ENCODE measurements at places on chromosomes 12 and 14.
A peak's percentile ranks its signal among the peaks of the same experiment; 100 is the strongest.

GRCh38 chr12:101880769-101881168 is 3.4 kb downstream of the DRAM1 start:
- no peak for DNase-seq

- DNase-seq, result no peak
These were observed 2.6 kb downstream of the ITGA7 start for GRCh38 chr12:55704824-55705718.

- no peak for DNase-seq
These were observed 315.7 kb downstream of the TMEM132D start for GRCh38 chr12:129588142-129588541.

- DNase-seq, result no peak
These were observed 110.9 kb upstream of the DNM1L start for GRCh38 chr12:32568228-32568627.

DNA sequence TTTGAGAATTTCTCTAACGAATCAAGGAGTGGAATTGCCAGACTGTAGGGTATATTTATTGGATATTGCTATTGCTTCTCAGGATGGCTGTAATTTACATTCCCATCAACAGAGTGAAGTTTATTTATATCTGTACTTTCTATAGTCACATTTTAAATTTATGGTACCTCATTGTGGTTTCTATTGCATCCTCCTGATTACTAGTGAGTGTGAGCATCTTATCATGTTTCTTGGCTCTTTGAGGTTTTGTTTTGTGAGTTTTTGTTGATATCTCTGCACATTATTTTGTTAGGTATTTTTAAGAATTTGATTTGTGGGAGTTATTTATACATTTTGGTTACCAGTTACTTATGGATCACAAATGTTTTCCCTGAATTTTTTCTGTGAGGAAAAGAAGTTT is 13.9 kb downstream of the DNM1L start:
- no peak for DNase-seq

DNA sequence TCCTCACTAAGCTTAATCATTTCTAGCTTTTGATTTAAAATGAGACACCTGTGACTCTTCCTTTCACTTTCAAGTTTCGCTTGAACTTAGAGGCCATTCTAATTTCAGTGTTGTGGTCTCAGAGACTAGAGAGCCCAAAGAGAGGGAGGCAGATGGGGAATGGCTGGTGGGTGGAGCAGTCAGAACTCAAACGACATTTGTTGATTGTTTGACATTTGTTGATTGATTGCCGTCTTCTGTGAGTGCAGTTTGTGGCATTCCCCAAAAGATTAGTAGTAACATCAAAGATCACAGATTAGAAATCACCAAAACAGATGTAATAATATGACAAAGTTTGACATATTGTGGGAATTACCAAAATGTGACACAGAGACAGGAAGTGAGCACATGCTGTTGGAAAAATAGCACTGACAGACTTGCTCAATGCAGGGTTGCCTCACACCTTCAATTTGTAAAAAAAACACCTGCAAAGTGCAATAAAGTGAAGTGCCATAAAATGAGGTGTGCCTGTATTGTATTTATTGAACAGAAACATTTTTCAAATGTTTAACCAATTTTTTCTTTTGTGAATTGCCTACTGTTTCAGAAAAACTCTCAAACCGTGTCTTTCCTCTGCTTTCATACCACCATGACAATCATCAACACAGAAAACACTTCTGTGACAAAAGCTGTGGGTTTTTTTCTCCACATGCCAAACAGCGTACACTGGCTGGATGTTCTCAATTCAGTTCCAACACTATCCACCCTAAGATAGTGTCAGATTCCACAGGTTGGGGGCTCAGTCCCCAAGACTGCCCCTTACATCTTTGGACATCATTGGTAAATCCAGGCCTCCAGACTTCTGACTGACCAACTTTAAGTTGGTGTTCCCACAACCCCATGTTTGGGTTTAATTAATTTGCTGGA is 376.3 kb upstream of the RGS6 start:
- peak; percentile 16 for DNase-seq

DNA sequence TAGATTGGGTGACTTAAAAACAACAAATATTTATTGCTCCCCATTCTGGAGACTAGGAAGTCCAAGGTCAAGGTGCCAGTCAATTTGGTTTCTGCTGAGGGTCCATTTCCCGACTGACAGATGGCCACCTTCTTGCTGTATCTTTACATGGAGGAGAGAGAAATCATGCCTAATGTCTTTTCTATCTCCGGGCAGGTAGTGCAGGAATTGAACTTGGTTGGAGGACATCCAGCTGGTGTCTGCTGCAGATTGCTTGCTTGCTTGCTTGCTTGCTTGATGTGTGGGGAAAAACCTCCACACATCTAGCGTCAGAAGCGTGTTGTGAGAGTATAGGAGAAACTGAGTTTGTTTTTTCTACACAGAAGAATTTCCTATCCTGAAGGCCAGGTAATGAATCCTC is 561.4 kb downstream of the DIO2 start:
- no peak for DNase-seq

All from stimulated activated CD8-positive, alpha-beta memory T cell treated with anti-CD3 and anti-CD28 coated beads, Interleukin-2, amount 100 ng/mL, for 1 hour (primary cell).